ENCODE measurements at places on chromosomes 1 and 21. TPM values are rescaled to one million over a fixed set of nuclear protein-coding genes. Genes with fewer than 3 reads are reported as not detected.
A peak's percentile ranks its signal among the peaks of the same experiment; 100 is the strongest.

DNA sequence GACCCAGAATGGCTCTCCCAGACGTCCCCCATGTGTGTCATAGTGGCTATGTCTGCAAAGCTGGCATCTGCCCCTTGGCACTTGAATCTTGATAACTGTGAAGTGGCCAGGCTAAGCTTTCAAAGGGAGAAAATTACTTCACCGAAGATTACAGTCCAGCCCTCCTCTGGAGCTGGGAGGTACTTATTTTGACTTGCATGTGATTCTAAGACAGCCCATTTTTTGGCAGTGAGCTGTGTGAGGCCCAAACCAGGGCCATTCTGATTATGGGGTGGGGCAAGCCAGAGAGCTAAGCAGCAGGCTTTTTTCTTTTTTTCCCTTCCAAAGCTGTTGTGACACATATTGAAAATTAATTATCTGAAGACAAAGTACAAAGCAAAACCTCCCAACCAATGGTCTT is 42.1 kb upstream of the C8B start:
- no peak for DNase-seq

- DNase-seq, result peak; percentile 62
Observed at GRCh38 chr1:158819461-158820443, 11.4 kb upstream of the MNDA start.

GRCh38 chr1:201350884-201351283 is 26.6 kb downstream of the TNNT2 start:
- no peak for DNase-seq

GRCh38 chr1:227793948-227794816 is 21.3 kb upstream of the PRSS38 start:
- no peak for DNase-seq

DNA sequence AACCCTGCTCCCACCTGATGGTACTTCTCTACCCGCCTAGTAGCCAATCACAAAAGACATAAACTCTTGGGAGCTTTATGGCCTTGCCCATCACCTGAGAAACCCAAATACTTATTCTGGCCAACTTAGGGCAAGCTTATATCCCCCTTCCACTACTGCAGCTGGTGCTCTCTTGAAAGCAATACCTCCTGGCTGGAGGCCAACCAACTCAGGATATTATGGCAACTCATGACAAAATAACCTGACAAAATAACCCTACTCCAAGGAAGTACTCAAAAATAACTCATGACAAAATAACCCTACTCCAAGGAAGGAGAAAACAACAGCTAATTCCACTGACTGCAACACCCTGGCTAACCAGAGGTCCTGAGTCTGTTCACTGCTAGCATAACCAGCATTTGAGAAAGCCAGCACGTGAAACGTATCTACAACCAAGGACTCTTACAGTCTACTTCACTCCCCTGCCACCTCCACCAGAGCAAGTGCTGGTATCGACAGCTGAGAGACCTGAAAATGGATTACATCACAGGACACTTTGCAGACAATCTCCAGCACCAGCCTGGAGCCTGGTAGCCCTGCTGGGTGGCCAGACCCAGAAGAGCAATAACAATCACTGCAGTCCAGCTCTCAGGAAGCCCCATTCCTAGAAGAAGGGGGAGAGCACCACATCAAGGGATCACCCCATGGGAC is 179.9 kb downstream of the COL24A1 start:
- DNase-seq, result no peak

DNA sequence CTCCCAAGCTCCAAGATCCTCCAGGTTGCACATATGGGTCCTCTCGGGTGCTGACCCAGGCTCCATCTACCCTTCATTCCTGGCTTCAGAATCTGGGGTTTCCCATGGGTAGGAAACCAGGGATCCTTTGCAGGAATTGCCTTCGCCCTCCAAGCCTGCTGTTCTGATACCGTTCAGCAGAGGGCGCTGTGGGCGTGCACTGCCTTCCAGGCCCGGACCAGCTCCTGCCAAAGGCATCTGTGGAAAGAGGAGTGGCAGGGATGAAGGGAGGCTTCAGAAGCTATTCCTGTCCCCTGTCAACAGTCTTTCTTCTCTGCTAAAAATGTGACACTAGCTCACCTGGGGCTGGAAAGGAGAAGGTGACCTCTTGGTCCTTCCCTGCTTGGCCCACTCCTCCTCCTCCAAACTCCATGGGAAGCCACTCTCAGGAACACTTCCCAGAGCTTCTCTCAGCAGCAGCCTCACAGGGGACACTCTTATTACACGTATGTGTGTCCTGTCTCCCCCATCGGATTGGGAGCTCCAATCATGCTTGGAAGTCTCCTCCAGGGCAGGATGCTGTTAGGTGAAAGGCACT is 71.2 kb downstream of the VWA5B1 start:
- DNase-seq, result peak; percentile 6

DNA sequence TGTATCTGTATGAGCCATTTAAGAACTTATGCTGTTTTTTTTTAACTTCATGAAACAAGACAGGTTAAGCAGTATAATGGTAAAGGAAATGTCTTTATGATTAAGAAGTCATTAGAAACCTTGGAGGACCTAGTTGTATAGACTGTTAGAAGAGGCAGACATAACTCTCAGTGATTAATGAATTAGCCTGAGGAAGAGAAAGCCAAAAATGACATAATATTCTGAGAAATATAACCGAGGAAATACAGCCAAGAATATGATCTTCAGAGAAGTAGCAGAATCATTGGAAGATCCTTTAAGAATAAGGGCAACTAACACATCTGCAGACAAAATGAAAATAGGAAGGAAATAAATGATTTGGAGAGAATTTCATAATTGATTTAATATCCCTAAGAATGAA is 738.1 kb upstream of the NCAM2 start:
- no peak for DNase-seq

DNA sequence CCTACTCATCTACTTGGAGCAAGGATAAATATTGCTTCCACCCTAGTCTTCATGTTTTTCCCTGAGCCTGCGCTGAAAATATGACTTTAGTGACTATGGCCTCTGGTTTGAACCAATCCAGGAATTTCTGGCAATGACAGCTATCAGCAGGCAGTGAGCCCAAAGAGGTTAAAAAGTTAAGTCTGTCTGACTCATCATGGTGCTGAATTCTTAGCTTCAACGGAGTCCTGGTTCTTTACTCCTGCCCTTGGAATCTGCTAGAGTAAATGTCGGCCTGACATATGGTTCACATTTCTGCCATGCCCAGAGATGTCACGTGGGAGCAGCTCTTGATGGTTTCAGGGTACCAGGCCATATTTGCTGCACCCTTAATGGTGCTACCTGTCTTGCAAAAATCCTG is 351.6 kb upstream of the PLXNA2 start:
- no peak for DNase-seq

DNA sequence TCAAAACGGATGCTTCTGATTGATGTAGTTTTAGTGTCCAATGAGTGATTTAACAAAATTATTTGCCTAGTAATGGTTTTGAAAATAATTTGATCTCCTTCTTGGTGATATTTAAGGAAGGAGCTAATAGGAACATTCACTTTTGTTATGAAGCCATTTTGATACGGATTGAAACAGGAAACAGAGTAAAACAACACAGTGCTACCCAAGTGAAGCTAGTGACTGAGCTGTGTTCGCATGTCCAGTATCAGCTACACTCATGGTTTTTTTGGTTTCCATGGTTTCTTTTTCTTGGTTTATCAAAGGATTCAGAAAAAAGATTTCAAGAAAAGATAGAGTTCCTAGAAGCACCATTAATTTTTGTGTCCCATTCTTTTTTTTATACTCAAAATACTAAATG is 40.1 kb upstream of the PLEKHO1 start:
- peak; percentile 20 for DNase-seq

DNA sequence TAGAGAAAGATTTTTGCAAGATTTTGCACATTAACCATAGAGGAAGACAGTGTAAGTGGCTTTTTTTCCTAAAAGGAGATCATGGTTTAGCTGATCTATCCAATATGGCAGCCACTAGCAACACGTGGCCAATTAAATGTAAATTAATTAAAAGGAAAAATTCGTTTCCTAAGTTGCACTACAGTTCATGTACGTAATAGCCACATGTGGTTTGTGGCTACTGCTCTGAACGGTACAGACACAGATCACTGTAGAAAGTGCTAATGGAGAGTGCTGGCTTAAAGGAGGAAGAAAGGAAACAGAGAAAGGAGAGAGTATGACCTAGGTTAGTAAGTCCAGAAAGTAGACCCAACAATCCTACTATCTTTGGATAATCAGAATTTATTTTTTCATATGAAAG is 170.8 kb downstream of the SIPA1L2 start:
- no peak for DNase-seq

- DNase-seq, result no peak
Observed at GRCh38 chr21:42125571-42126544, 54.7 kb downstream of the UMODL1 start.

DNA sequence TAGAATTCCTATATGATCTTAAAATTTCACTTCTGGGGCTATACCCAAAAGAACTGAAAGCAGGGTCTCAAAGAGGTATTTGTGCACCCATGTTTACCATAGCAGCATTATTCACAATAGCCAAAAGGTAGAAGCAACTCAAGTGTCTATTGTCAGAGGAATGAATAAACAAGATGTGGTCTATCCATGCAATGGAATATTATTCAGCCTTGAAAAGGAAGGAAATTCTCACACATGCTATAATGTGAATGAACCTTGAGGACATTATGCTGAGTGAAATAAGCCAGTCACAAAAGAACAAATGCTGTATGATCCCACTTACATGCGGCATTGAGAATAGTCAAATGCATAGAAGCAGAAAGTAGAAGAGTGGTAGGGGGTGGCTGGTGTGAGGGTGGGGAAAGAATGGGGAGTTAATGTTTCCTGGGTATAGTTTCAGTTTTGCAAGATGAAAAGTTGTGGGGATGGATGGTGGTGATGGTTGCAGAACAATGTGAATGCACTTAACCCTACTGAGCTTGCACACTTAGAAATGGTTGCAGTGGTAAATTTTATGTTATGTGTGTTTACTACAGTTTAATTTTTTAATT is 122.4 kb downstream of the TOMM20 start:
- DNase-seq, result no peak

GRCh38 chr1:112618114-112618720 is 724 bp downstream of the ST7L start:
- DNase-seq, result peak; percentile 83

GRCh38 chr1:223706077-223706973 is 6.0 kb upstream of the CAPN2 start:
- DNase-seq, result no peak

DNA sequence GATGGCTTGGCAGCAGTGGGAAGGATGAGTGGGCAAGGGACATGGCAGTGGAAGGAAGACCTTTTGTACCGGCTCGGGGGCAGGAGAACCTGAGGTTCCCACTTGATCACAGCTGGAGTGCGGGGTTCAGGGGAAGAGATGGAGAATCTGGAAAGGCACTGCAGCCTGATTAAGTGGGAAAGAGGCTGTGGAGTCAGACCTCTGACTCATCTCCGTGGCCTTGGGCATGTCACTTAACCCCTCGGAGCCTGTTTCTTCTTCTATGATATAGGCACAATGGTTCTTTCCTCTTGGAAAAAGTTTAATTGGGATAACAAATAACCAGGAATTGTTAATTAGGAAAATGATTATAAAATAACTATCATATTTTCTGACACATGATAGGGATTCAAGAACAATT is 13.1 kb upstream of the TMEM61 start:
- DNase-seq, result no peak

DNA sequence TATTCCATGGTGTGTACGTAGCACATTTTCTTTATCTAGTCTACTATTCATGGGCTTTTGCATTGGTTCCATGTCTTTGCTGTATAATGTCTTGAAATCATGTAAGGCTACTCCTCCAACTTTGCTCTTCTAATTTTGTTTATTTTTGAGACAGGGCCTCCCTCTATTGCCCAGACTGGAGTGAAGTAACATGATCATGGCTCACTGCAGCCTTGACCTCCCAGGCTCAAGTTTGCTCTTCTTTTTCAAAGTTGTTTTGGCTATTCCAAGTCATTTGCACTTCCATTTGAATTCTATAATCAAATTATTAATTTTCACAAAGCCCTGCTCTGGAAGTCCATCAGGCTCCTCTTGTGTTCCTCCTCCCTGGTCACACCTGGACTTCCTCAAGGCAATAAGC is 90.2 kb upstream of the SGIP1 start:
- DNase-seq, result no peak

GRCh38 chr1:66739401-66740157 is 12.7 kb upstream of the DYNLT5 start:
- DNase-seq, result no peak

DNA sequence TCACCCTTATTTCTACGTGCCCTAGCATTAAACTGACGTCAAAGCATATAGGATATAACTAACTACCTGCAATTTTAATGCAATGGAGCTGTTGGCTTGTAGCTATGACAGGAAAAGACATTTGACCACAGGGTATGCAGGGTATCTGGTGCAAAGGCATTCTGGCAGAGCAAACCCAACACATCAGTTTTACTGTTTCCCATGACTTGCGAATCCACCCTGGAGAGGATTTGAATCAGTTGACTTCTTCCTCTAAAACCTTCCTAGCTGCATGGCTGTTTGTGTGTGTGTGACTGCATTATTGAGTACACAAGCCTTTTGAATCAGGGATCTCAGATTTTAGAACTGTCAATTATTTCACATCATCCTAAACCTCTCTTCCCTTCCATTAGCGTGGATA is 41.7 kb upstream of the SYT14 start:
- DNase-seq, result no peak

DNA sequence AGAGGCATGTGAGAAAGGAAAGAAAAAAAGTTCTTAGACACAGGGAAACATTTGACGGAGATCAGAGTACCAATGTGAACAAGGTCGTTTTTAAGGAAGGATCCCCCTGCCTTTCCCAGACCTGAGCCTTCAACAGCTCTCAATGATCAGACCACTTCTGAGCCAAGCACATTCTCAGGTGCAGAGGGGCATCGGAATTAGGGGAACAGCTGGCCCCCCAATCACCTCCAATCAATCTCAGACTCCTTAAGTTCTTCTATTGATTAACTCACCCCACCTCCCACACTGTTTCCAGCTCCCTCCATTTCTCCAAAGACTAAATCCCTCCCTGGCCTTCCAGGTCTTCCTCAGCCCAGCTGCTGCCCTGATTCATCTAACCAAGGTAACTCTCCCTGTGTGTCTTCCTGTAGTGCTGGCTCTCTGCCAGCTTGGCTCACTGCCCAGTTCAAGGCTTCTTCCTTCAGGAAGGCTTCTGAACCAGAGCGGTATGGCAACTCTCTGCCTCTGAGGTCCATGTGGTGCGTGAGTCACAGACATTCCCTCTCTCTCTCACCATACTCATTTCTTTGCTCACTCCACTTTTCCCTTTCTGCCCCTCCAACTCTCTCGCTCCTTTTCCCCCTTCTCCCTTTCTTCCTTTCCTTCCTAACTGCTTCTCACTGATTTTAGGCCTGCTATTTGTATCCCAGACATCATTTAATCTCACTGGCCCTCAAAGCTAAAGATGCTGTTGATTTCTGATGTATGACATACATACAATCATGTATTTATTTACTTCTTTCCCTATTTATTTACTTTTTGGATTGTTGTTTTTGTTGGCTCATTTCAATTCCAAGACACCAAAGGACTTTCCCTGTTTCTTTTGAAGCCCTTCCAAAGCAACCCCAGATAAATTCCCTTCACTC is 18.1 kb downstream of the CFAP45 start:
- no peak for DNase-seq

THEMIS2 gene
- total RNA-seq, result 57.1 TPM

ZNF683 gene
- not detected for total RNA-seq

DPT gene
- total RNA-seq, result not detected

S100A16 gene
- total RNA-seq, result not detected

SLAMF6 gene
- 60.0 TPM for total RNA-seq

PROX1 gene
- not detected for total RNA-seq

IL10 gene
- 7.0 TPM for total RNA-seq

All from CD4-positive, CD25-positive, alpha-beta regulatory T cell (primary cell).